Stimulated activated CD4-positive, alpha-beta T cell treated with anti-CD3 and anti-CD28 coated beads, Interleukin-4, amount 100 ng/mL, for 48 hours (primary cell): ENCODE measurements at places on chromosomes 11 and 22.

- no peak for DNase-seq
These were observed 44.0 kb downstream of the SMIM38 start for GRCh38 chr11:69199583-69200315.

GRCh38 chr11:15453211-15453765 is 338.6 kb downstream of the INSC start:
- DNase-seq = no peak

DNA sequence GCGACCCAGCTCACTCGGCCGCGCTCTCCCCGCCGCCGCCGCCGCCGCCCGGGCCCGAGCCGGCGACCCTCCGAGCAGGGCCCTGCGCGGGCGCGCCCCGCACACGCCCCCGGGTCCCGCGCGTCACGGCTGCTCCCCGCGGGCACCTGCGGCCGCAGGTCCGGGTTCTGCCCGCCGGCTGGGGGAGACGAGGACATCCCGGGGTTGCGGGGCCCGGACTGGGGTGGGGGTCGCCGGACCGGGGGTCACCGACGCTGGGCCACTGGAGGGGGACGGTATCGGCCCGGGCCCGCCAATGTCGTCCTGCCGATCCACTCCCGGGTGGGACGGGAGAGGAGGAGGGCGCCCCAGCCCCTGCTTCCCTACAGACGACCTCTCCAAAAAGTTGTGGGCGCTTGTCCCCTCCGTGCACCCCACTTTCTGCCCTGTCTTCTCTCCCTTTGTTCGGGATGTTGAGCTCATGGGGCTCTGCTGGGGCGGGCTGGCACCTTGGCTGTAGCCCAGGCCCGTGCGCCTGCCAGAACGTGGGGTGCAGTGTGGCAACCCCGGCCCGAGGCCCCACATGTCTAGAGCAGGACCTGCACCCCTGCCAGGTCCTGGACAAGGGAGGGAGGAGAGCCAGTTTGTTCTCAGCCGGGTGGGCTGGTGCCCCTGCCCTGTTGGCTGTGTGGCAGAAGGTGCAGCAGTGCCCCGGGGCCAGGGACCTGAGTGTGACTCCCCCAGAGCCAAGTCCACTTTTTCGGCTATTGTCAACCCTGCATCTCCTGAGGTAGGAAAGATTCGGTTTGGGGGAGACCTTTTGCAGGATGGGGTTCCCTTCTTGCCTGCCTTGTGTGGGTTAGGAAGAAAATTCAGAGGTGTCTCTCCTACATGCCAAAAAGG is 40.2 kb upstream of the CELSR1 start:
- no peak for DNase-seq

DNA sequence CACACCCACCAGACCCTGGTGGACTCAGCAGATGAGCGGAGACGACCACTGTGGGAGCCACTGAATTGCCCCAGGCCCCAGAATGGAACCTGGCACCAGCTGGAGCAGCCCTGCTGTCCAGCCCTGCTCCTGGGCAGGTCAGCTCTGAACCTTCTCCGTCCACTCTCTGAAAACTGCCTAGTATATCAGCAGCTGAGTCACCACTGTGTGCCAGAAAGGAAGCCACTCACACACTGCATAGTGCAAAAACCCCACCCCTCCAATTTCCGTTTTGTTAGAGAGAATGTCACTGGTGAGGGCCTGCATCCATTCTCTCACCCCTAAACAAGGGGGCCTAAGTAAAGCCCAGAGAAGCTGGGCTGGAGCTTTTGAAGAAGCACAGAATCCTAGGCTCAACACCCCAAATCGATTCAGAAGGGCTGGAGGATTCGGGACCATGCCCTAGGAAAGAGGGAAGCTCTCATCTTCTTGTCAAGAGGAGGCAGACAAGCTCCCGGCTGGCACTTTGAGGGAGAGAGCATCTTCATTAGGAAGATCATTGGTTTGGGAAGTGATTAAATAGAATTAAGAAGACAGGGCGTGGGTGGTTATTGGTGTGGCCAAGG is 44.5 kb downstream of the GALNT18 start:
- DNase-seq = no peak

- DNase-seq = no peak
These were observed 25.2 kb upstream of the OR8B8 start for GRCh38 chr11:124470561-124471227.

- DNase-seq = no peak
These were observed 337.4 kb downstream of the MIAT start for GRCh38 chr22:26994801-26995200.

DNA sequence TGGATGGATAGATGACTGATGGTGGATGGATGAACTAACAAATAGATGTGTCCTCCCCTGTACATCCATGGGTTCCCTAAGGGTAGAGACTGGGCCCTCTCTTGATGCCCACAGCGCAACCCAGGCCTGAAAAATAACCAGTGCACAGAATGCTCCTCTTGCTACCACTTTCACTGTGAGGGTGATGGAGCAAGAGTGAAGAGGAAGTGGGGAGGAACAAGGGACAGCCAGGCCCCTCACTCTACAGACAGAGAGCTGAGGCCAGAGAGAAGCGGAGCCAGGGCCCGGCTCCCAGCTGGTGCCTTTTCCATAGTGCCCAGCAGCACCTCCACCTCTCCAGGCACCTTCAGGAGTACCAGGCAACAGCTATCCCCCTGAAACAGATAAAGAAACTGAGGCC is 67.7 kb downstream of the THAP12 start:
- DNase-seq = no peak

DNA sequence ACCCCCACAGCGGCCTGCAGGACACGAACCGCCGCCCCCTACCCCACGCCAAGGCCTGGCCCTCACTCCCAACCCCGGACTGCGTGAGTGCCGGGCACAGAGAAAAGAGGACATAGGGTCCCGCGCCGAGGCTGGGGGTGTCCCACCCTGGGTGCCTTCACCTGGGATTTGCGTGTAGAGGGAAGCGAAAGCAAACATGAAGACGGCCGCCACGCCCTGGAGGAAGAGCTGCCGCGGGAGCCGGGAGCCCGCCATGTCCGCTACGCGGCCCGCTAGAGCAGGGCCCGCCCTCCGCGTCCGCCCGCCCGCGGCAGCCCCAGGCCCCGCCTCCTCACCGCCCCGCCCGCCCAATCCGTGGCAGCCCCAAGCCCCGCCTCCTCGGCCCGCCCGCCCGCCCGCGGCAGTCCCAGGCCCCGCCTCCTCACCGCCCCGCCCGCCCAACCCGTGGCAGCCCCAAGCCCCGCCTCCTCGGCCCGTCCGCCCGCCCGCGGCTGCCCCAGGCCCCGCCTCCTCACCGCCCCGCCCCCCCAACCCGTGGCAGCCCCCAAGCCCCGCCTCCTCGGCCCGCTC is at the start of gene LMF2:
LMF2 (minus strand) TSS at position 282 of the 570 bp plus-strand sequence; CDS start at position 255, 27 bp downstream.
- DNase-seq = peak; percentile 91

GRCh38 chr22:25126510-25126909 is 73.1 kb upstream of the CRYBB3 start:
- no peak for DNase-seq

GRCh38 chr11:117621226-117621625 is 175.8 kb downstream of the DSCAML1 start:
- no peak for DNase-seq
